ENCODE measurements at places on chromosomes 6 and 20.

DNA sequence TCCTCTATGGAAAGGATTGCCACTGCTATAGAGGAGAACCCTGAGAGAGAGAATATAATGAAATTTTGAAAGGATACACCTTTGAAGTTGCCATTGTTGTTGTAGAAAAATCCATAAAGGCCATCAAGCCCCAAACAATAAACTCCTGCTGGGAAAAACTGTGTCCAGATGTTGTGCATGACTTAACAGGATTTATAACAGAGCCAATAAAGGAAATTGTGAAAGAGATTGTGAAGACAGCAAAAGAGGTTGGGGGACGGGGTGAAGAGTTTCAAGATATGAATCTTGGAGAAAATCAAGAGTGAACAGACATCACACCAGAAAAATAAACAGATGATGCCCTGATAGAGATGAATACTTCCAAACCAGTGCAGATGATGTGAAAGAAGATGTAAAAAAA, 396.4 kb downstream of the BCKDHB start:
- no peak for DNase-seq

DNA sequence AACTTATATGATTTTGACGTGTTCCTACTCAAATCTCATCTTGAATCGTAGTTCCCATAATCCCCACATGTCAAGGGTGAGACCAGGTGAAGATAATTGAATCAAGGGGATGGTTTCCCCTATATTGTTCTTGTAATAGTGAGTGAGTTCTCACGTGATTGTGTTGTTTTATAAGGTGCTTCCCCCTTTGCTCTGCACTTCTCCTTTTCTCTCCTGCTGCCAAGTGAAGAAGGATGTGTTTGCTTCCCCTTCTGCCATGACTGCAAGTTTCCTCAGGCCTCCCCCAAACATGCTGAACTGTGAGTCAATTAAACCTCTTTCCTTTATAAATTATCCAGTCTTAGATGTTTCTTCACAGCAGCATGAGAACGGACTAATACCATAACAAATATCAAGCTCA, 83.2 kb downstream of the MANEA start:
- no peak for DNase-seq

DNA sequence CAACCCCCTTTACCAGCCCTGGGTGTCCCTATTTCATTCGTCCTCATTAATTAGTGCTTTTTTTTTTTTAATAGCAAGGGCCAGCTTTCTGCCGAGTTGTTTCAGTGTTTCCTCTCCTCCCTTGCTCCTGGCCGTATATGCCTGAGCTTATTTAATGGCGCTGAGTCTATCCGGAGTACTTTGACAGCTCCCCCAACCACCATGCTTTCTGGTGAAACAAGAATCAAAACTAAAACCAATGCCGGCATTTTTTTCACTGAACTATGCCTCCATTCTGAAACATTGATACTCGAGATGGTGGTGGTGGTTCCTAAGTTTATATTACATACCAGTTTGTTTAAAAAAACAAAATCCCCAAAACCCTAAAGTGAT, 1.2 kb downstream of the DCBLD1 start:
- DNase-seq: no peak

DNA sequence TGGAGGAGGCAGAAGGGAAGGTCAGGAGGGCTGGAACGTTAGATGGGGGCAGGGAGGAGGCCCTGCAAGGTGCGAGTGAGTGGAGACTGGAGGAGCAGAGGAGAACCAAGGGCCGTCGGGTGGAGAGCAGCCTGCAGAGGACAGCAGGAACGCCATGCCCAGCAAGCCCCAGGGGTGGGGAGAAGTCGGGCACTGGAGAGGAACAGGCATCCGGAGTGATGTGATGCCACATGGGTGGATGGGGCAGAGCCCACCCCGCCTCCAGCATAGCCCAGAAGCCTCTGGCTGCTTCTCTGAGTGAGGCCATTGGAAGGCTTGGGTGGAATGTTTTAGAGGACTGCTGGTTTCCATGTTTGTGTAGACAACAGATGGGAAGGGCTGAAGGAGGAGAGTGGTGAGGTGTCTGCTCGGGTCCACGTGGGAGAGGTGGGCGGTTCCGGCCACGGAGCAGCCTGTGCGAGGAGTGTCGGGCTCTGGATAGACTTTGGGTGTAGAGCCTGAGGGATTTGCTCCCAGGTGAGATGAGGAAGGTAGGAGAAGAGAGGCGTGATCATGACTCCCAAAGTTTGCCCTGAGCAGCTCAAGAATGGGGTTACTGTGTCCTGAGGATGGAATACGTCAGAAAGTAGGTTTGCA, 221.4 kb downstream of the SMOC2 start:
- no peak for DNase-seq

- no peak for DNase-seq
Observed at GRCh38 chr6:108093781-108094300, 19.3 kb upstream of the OSTM1 start.

All from stimulated activated CD8-positive, alpha-beta memory T cell treated with anti-CD3 and anti-CD28 coated beads, Interleukin-15, amount 100 ng/mL, for 24 hours (primary cell).